ENCODE measurements at places on chromosomes 7 and 10. TPM values are rescaled to one million over a fixed set of nuclear protein-coding genes. Genes with fewer than 3 reads are reported as not detected.

ASB4 gene
- 0.34 TPM for total RNA-seq

CHPF2 gene
- total RNA-seq: 15.4 TPM

OLAH gene
- total RNA-seq: 1.5 TPM

- no peak for DNase-seq
Observed at GRCh38 chr7:121575194-121575765, 179.2 kb upstream of the FAM3C start.
